ENCODE measurements at places on chromosomes 16 and 17. TPM values are rescaled to one million over a fixed set of nuclear protein-coding genes. Genes with fewer than 3 reads are reported as not detected.
A peak's percentile ranks its signal among the peaks of the same experiment; 100 is the strongest.

- no peak for DNase-seq
Measured at GRCh38 chr16:11384956-11385586, 39.8 kb downstream of the RMI2 start.

DNA sequence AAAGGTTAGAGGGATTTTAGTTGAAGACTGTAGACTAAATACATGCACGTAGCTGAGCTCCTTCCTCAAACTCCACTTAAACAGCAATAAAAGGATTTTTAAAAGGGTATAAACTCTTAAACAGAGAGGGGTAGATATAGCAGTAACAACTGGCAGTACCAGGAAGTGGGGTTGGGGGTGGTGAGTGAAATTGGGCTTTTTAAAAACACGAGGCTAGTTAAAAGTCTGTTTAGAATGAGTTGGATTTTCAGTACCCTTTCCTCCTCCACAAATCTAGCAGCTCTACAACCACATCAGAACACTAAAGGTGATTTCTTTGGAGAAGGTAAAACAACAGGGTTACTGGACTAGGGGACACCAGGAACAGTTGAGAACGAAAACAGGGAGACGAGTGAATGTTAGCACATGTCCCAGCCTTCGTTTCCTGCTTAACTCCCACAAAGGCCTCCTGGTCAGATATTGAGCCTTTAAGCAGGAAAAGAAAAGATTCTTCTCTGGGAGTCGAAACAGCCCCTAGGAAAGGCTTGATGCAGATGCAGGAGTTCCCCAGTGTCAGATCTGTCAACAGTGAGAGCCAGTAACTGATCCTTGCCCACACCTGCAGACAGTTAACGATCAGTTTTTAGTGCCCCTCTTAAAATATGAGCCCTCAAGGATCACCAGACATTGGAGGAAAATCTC is 13.8 kb downstream of the NETO2 start:
- no peak for DNase-seq

PLEKHH3 gene
- 15.7 TPM for total RNA-seq

- DNase-seq, result peak; percentile 31
Measured at GRCh38 chr17:51764387-51764971, 394.0 kb downstream of the CA10 start.

DNA sequence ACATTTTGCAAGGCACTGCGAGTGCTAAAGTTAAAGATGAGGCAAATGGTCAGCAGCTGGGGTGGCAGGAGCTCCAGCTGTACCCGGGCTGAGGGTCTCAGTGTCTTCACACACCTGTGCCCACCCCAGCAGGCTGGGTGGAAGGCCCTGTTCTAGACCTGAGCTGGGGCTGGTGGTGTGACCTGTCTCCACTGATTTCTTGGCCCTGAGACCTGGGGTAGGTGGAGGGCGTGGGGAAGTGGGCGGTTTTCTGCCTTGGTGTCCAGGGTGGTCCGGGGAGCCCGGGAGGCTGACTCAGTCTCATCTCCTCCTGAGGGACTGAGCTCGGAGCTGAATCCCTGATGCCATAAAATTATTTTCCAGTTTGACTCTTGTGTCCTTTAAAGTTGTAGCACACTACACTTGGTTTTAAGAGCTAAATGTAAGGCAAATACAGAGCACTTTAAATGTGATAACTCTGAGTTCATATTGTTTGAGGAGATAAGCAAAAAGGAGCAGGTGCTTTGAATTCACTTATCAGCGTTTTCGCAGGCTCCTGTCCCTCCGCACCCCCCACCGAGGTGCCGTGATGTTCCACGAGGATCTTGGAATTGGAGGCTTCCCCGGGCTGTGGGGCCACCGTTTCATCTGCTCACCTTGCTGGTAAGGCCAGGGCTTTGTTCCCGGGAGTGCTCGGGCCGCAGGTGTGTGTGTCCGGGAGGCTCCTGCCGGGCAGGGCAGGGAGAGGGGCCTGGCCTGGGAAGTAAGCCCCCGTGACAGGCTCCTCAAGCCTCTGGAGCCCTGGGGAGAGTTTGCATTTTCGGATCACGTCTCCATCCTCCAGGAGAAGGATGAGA is 117.0 kb downstream of the AATF start:
- DNase-seq, result no peak

GRCh38 chr17:14355556-14355955 is 54.7 kb downstream of the HS3ST3B1 start:
- no peak for DNase-seq

GRCh38 chr16:30567991-30568638 is 3.4 kb downstream of the ZNF688 start:
- DNase-seq, result no peak

HSBP1 gene
- total RNA-seq, result 122 TPM

- DNase-seq, result no peak
Measured at GRCh38 chr17:45929344-45929743, 35.0 kb downstream of the MAPT start.

DNA sequence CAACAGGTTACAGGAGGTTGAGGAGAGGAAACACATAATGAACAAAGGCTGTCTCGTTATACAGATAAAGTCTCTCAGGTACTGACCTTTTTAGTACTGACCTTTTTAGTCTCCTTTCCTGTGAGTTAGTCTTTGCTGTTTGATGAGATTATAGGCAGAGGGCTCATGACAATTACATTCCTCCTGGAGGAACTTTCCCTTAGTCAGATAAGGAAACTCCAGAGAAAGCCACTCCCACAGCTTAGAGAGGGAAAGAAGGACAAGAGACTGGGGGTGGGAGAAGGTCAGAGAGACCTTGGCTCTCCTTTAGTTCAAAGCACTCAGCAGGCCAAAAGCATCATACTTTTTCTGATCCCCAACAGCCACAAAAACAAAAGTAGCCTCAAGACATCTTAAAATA is 15.3 kb upstream of the PSMD7 start:
- DNase-seq, result no peak

- no peak for DNase-seq
Measured at GRCh38 chr17:82687871-82688270, 10.6 kb downstream of the RAB40B start.

GRCh38 chr17:64531955-64532371 is 25.2 kb downstream of the CEP95 start:
- DNase-seq, result no peak

TOM1L1 gene
- total RNA-seq, result 25.0 TPM

IKZF3 gene
- 1.2 TPM for total RNA-seq

NXN gene
- 54.2 TPM for total RNA-seq

FN3K gene
- total RNA-seq, result 3.4 TPM

ABR gene
- total RNA-seq, result 37.1 TPM

COX10 gene
- total RNA-seq, result 13.4 TPM

- DNase-seq, result no peak
Measured at GRCh38 chr17:27756467-27757371, 43.6 kb downstream of the NOS2 start.

GRCh38 chr17:76781056-76781982 is 43.4 kb downstream of the MFSD11 start:
- DNase-seq, result no peak

GRCh38 chr17:16584273-16584995 is 15.4 kb upstream of the ZNF287 start:
- peak; percentile 72 for DNase-seq

DNA sequence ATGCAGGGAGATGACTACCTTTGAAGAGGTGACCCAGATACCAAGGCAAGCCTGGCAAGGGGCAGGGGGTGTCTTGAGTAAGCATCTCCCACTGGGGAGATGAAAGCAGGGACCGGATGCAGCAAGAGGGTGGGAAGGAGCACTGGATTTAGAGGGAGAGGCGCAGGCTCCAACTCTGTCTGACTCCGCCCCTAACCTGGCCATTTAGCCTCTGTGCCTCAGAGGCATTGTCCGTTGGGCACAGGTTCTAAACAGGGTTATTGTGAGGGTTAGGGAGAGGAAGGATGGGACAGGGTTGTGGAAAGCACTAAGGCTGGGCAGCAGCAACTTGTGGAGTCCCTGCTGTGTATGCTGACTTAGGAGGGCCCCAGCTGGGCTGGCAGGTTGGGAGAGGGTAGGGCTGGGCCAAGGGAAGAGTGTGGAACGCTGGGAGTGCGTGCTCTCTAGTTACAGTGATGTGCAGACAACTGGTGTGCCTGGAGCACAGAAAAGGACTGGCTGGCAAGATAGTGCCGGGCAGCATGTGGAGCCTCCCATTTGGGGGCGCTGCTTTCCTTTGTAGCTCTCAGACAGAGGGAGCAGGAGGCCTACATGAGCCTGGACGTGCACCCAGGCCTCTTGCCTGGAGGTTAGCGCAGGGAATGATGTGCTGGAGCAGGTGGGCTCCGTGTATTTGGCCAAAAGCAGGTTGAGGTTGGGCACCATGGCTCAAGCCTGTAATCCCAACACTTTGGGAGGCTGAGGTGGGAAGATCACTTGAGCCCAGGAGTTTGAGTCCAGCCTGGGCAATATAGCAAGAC is 26.2 kb downstream of the TBX2 start:
- no peak for DNase-seq

DNA sequence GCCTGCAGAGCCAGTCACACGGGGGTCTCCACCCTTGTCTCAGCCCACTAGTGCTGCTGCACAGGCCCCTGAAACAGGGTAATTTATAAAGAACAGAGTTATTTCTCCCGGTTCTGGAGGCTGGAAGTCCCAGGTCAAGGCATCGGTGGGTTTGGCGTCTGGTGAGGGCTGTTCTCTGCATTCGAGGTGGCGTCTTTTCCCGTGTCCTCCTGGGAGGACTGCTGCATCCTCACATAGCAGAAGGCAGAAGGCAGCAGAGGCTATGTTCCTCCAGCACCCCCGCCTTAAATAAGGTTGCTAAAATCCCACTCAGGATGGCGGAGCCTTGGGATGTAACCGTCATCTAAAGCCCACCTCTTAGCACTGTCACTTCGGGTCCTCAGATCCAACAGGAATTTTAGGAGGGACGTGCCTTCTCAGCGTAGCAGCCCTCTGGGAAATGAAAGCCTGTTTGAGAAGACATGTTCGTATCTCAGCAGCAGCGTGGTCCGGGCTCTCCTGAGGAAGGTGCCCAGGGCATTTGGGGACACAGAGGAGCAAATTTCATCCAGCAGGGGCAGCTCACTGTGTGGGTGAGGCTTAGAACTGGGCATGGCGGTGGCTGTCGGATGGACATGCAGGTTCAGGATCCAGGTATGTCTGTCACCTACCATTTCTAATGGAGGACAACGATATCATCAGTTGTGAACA is 221.6 kb upstream of the CHMP6 start:
- DNase-seq, result no peak

KRT222 gene
- 1.1 TPM for total RNA-seq

- no peak for DNase-seq
Measured at GRCh38 chr16:89097392-89097772, 3.7 kb downstream of the ACSF3 start.

GRCh38 chr16:63653044-63653839 is 1468.6 kb downstream of the CDH11 start:
- no peak for DNase-seq

DNA sequence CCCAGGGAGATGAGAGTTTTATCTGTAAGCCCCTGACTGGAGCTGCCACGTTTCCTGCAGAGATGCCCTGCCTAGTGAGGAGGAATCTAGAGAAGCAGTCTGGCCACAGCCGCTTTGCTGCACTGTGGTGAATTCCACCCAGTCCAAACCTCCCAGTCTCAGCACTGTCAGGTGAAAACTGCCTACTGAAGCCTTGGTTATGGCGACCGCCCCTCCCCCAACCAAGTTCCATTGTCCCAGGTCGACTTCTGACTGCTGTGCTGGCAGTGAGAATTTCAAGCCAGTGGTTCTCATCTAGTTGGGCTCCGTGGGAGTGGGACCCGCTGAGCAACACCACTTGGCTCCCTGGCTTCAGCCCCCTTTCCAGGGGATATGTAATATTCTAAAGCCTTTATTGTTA is 10.2 kb upstream of the LYZL6 start:
- DNase-seq, result no peak

- DNase-seq, result no peak
Measured at GRCh38 chr17:73803964-73804435, 159.8 kb upstream of the SDK2 start.

GRCh38 chr17:68819465-68819864 is 135.7 kb downstream of the ABCA8 start:
- no peak for DNase-seq

ZNF423 gene
- 14.0 TPM for total RNA-seq

USH1G gene
- total RNA-seq, result 0.53 TPM

DNA sequence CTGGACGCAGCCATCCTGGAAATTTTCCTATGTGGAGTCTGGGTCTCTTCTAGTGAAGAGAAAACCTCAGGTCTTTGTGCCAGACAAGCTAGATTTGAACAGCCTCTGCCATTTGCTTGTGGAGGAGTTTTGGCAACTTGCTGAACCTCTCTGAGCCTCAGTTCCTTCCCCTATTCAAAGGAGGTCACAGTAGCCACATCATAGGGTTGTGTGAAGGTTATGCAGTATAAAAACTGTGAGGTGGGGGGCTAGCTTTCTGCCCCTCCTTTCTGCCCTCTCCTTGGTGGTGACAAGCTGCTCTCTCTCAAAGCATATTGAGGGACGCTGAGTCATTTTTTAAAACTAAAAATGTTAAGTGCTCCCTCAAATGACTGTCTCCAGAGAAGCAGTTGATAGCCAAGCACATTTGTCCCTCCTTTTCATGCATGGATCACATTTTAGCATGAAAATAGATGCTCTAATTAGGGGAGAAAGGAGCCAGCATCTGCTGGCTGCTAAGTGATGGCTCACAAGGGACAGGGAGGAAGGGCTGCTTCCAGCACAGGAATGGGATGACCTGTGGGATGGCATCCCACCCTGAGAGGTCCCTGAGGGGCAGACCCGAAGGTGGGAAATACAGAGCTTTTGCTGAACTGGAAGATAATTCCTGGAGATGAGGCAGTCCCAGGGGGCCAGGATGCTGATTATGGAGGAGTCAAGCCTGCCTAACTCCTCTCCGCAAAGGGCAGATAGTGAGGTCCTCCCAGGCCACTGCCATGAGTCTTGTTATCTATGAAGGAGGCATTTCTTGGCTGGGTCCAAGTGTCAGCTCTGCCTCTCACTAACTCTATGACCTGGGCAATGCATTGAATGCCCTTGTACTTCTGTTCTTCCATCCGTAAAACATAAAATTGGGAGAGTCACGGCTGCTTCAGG is 218.8 kb downstream of the RAB11FIP4 start:
- no peak for DNase-seq

GRCh38 chr17:885971-886571 is 93.5 kb downstream of the NXN start:
- no peak for DNase-seq

GRCh38 chr17:8062807-8063483 is 24.1 kb downstream of the ALOX15B start:
- DNase-seq, result no peak

CCL14 gene
- 3.3 TPM for total RNA-seq

GRCh38 chr16:30997725-30998711 is 12.4 kb downstream of the STX1B start:
- DNase-seq, result no peak

DNA sequence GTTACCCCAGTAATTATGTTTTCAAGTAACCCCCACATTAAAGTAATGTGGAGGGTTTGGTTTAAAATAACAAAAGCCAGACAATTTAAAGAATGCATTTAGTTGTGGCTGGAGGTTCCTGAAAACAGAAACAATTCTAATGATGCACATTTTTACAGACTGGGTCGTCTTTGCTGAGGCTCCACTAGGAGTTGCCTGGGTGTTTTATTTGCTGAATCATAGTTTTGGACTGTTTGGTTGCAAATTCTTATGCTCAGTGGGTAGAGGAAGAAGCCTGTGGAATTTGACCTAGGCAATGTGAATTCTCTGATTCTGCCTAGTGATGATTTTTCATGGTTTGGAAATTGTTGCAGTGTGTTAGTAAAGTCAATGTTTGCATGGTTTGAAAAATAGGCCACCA is 16.3 kb downstream of the SHISA9 start:
- DNase-seq, result no peak

GRCh38 chr17:64920026-64920418 is 744 bp upstream of the LRRC37A3 start:
- DNase-seq, result no peak

Measured in urinary bladder (tissue), 4 donors.